ENCODE measurements at places on chromosomes 12 and 14.

DNA sequence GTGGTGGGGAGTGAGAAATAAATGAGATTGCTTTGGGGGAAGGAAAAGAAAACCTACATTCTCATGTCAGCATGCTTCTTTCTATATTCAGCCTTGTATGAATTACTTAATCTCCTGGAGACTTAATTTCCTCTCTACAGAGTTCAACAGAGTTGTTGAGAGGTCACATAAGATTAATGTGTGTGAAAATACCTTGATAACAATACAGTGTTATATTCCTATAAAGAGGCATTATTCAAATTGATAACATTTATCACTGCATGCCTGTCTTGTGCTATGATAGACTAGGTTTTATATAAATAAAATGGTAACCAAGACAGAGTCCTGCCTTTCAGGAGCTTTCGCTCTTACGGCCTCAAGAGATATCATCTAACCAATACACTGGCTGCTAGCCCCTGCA is 9.6 kb downstream of the FLRT2 start:
- DNase-seq, result no peak

GRCh38 chr14:73861073-73861472 is 9.4 kb downstream of the PTGR2 start:
- DNase-seq, result no peak

DNA sequence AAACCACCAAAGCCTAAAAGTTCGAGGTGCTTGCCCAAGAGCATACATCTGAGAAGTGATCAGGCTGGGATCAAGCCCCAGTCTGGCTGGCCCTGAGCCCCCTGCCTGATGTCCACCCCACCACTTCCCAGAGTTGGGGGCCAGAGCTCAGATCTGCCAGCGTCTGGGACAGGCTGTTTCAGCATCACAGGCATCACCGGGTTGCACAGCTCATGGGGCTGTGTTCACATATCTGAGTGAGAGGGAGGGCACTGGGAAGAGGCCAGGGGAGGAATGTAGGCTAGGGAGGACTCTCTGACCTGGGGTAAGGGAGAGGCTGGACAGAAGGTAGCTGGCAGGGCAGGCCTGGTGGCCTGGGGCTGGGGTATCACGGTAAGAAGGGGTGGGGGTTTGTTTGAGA is 6.0 kb downstream of the TGM1 start:
- DNase-seq, result no peak

GRCh38 chr14:104202259-104203070 is 64.1 kb downstream of the KIF26A start:
- no peak for DNase-seq

GRCh38 chr12:109863847-109864712 is 16.3 kb downstream of the GLTP start:
- DNase-seq, result peak; percentile 66

DNA sequence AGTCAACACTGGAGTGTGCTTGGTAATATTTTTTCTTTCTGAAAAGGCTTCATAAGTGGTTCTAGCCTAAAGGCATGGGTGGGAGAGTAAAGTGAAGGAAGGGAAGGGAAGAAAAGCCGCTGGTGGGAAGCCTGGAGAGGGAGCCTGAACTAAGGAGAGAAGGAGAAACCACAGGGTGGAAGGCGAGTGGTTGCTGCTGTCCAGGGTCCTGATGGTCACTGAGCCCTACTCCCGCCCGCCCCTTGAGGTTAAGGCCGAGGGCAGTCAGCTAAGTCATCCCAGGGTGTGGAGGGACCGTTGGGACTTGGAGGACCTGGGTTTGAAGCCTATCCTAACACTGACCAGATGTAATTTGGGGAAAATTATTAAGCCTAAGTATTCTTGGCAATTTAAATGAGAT is 189.1 kb downstream of the PIWIL1 start:
- no peak for DNase-seq

Data from posterior cingulate gyrus (tissue), 11 donors.